ENCODE measurements at places on chromosomes 2 and 18.
A peak's percentile ranks its signal among the peaks of the same experiment; 100 is the strongest.

GRCh38 chr2:228318218-228318617 is 136.7 kb upstream of the SPHKAP start:
- H3K27me3 ChIP-seq: no peaks in the 10 kb centered on the region
- no peak for DNase-seq
- no peaks in the 10 kb centered on the region for H3K36me3 ChIP-seq
- no peaks in the 10 kb centered on the region for H3K4me1 ChIP-seq
- H3K27ac ChIP-seq: no peak overlapping the region

DNA sequence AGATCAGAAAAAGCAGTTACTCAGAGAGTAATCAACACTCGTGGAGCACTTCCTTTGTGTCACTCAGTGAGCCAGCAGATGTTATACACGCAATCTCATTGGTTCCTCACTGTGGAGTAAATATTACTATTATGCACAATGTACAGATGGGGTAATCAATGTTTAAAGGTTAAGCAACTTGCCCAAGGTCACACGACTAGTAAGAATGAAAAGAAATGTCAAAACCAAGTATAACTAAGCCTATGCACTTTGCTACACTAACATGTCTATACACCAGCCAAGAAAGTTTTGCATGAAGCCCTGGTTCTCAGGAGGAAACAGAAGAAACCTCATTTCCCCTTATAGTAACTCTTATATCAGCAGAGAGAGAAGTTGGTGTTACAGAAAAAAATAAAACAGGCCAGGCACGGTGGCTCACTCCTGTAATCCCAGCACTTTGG is 5.4 kb downstream of the METTL21A start:
- peaks cover 37% of the 10 kb centered on the region for H3K36me3 ChIP-seq
- H3K4me3 ChIP-seq: no peak overlapping the region
- H3K27ac ChIP-seq: no peak overlapping the region
- no peaks in the 10 kb centered on the region for H3K27me3 ChIP-seq
- H3K4me1 ChIP-seq: peaks cover 34% of the 10 kb centered on the region

DNA sequence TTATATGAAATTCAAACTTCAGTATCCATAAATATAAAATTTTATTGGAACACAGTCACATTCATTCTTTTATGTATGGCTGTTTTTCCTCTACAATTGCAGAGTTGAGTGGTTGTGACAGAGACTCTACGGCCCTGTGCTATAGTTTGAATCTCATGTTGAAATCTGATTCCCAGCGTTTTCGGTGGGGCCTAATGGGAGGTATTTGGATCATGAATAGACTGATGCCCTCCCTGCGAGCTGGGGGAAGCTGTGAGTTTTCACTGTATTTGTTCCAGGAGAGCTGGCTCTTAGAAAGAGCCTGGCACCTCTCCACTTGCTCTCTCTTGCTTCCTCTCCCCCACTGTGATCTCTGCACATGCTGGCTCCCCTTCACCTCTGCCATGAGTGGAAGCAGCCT is 1.7 kb downstream of the PFN4 start:
- H3K4me3 ChIP-seq: peak overlapping the region; percentile 25
- DNase-seq: no peak
- H3K4me1 ChIP-seq: peaks cover 17% of the 10 kb centered on the region
- no peaks in the 10 kb centered on the region for H3K27me3 ChIP-seq

- peaks cover 18% of the 10 kb centered on the region for H3K27me3 ChIP-seq
- peak overlapping the region; percentile 95 for H3K4me3 ChIP-seq
- DNase-seq: no peak
- no peaks in the 10 kb centered on the region for H3K36me3 ChIP-seq
- peaks cover 17% of the 10 kb centered on the region for H3K4me1 ChIP-seq
- H3K27ac ChIP-seq: peak overlapping the region; percentile 99
These were observed 1.7 kb upstream of the CTDSP1 start for GRCh38 chr2:218397820-218398436.

GRCh38 chr18:22977847-22978701 is 44.9 kb downstream of the RBBP8 start:
- no peaks in the 10 kb centered on the region for H3K27me3 ChIP-seq
- peaks cover 11% of the 10 kb centered on the region for H3K4me1 ChIP-seq
- no peak for DNase-seq
- peaks cover 17% of the 10 kb centered on the region for H3K36me3 ChIP-seq
- no peak overlapping the region for H3K4me3 ChIP-seq
- peak overlapping the region; percentile 39 for H3K27ac ChIP-seq

GRCh38 chr2:110791435-110791834 is 59.1 kb downstream of the ACOXL start:
- H3K4me1 ChIP-seq: no peaks in the 10 kb centered on the region
- no peaks in the 10 kb centered on the region for H3K36me3 ChIP-seq
- H3K27me3 ChIP-seq: peaks cover 36% of the 10 kb centered on the region

GRCh38 chr2:241724975-241725870 is 9.2 kb upstream of the D2HGDH start:
- no peak for DNase-seq
- H3K4me1 ChIP-seq: no peaks in the 10 kb centered on the region
- no peaks in the 10 kb centered on the region for H3K27me3 ChIP-seq
- H3K4me3 ChIP-seq: no peak overlapping the region
- H3K27ac ChIP-seq: no peak overlapping the region
- peaks cover 30% of the 10 kb centered on the region for H3K36me3 ChIP-seq

DNA sequence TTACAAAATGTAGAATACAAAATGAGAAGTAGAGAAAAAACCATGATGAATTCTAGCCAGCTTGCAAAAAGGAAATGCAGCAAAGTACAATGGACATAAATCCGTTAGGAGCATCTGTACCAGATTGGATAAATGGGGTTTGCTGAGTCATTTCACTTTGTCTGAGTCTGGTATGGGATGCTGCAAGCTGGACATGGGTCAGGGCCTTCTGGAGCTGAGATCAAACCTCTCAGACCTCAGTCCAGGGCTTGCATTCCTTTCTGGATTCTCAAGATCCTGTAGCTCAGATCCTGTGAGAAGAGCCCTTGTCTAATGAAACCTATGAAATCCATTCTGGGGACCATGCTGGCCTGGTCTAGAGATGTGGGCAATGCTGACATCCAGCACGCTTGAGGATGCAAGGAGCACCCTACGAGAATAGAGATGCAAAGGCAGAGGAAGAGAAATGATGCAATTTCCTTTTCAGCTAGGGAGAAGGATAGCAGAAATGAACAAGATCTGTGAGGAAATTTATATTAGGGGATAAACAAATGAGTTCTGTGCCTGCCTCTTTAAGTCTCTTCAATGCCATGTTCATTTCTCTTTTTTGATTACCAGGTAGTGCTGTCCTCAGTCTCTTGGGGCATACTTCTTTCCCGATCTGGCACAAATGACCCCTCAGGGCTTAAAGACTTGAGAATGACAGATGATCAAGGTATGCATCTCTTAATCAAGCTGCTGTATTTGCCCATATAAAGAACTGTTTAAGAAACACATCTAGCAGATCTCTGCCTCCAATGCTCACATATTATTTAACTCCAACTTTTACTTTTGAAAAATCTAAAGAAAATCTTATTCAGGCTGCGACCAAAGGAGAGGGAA is 230.4 kb downstream of the MEIS1 start:
- no peak overlapping the region for H3K27ac ChIP-seq
- no peak for DNase-seq

DNA sequence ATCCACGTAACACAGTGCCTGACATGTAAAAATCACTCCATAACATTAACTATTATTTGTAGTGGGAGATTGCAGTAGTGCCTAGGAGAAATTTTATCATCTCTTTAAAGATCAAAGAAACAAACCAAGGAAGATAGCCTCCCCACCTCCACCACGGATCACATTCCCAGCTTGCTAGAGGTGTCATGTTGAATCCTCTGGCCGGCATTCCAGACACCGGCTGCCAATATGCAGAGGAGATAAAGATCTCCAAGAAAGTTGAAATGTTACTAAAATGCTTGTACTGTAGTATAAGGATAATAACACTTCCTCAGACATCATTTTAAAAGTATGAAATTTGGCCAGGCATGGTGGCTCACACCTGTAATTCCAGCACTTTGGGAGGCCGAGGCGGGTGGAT is 6.1 kb upstream of the ATG16L1 start:
- no peak for DNase-seq
- peak overlapping the region; percentile 78 for H3K27ac ChIP-seq
- no peak overlapping the region for H3K4me3 ChIP-seq
- H3K4me1 ChIP-seq: no peaks in the 10 kb centered on the region
- no peaks in the 10 kb centered on the region for H3K36me3 ChIP-seq

GRCh38 chr18:44920441-44920840 is 239.8 kb downstream of the SETBP1 start:
- no peaks in the 10 kb centered on the region for H3K27me3 ChIP-seq
- DNase-seq: no peak
- peaks cover 4% of the 10 kb centered on the region for H3K36me3 ChIP-seq
- H3K27ac ChIP-seq: no peak overlapping the region
- no peak overlapping the region for H3K4me3 ChIP-seq

DNA sequence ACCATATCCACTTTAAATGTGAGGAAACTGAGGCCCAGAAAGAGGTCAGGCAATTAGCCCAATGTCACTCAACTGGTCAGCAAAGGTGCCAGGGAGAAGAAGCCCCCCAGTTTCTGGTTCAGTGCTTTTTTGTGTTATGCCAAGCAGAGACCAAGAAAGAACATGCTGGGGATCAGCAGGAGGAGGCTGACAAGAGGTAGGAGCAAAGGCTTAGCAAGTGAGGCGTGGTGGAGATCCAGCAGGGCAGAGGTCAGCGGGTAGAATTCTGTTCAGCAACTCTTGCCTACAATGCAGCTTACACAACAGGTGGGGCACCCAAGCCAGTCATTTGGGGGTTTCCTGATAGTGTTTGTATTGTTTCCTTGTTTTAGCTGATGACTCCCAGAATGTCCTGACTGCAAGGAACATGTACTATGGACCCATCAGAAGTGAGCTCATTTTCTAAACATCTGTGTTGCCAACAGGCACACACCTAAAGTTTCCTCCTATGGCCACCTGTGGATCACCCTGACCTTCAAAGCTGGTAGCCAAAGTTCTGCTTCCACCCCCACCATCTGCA is 28.2 kb downstream of the LPIN2 start:
- no peak overlapping the region for H3K4me3 ChIP-seq
- DNase-seq: no peak
- no peaks in the 10 kb centered on the region for H3K27me3 ChIP-seq
- peaks cover 4% of the 10 kb centered on the region for H3K36me3 ChIP-seq
- peaks cover 35% of the 10 kb centered on the region for H3K4me1 ChIP-seq
- H3K27ac ChIP-seq: peak overlapping the region; percentile 11

DNA sequence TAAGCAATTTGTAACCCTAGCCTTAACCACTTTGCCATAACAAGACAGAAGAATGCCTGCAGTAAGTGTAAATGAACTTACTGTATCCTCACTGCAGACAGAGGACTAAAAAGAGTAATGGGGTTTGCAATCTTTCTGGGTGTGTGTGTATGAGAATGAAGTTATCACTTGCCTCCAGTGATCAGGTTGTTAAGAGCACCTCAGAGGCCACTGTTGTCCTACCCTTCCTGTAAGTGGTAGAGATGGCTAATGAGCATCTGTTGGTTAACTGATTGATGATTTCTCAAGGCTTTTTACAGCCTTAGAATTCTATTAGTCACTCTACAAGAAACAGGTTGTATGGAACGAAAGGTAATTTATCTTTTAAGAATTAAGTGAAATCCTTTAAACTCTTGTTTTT is 27.6 kb upstream of the GTF2A1L start:
- H3K27me3 ChIP-seq: peaks cover 13% of the 10 kb centered on the region
- peak overlapping the region; percentile 54 for H3K27ac ChIP-seq
- peaks cover 23% of the 10 kb centered on the region for H3K4me1 ChIP-seq
- DNase-seq: no peak
- no peak overlapping the region for H3K4me3 ChIP-seq

- H3K27ac ChIP-seq: no peak overlapping the region
- no peak overlapping the region for H3K4me3 ChIP-seq
- H3K4me1 ChIP-seq: no peaks in the 10 kb centered on the region
- DNase-seq: no peak
- no peaks in the 10 kb centered on the region for H3K27me3 ChIP-seq
- peaks cover 13% of the 10 kb centered on the region for H3K36me3 ChIP-seq
These were observed 10.5 kb downstream of the CCDC88A start for GRCh38 chr2:55408918-55409868.

DNA sequence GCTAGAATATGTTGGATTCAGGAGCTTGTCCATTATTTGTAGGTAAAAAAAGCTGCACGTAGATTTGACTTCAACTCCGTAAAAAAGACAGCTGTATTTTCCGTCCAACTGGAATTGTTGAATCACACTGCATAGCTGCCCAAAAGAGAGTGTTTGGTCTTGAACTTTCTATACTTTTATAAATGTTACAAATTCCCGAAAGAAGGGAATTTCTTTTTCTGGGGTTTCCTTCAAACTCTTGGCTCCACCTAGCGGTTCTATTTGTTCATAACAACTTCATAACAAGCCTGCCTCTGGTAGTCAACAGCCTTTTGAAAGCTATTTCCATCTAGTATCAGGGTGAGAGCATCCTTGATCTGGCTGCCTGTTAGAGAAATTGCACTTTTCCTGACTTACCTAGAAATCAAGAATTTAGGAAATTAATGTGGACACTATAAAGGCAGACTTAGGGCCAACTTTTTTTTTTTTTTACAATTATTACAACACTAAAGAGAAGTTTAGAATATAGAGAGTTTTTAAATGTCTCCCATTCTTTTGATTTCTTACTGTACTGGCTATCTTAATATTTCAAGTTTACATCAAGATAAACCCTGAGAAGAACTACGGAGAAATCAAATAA is 48.1 kb downstream of the TMEM185B start:
- H3K4me3 ChIP-seq: no peak overlapping the region
- H3K4me1 ChIP-seq: peaks cover 6% of the 10 kb centered on the region
- H3K27me3 ChIP-seq: no peaks in the 10 kb centered on the region

- DNase-seq: no peak
- no peaks in the 10 kb centered on the region for H3K27me3 ChIP-seq
- H3K4me3 ChIP-seq: no peak overlapping the region
These were observed 74.9 kb upstream of the APCDD1 start for GRCh38 chr18:10379522-10379921.

- H3K4me1 ChIP-seq: no peaks in the 10 kb centered on the region
- H3K36me3 ChIP-seq: peaks cover 2% of the 10 kb centered on the region
- DNase-seq: no peak
- H3K27me3 ChIP-seq: no peaks in the 10 kb centered on the region
- no peak overlapping the region for H3K4me3 ChIP-seq
These were observed 178.5 kb downstream of the DIS3L2 start for GRCh38 chr2:232139786-232140562.

DNA sequence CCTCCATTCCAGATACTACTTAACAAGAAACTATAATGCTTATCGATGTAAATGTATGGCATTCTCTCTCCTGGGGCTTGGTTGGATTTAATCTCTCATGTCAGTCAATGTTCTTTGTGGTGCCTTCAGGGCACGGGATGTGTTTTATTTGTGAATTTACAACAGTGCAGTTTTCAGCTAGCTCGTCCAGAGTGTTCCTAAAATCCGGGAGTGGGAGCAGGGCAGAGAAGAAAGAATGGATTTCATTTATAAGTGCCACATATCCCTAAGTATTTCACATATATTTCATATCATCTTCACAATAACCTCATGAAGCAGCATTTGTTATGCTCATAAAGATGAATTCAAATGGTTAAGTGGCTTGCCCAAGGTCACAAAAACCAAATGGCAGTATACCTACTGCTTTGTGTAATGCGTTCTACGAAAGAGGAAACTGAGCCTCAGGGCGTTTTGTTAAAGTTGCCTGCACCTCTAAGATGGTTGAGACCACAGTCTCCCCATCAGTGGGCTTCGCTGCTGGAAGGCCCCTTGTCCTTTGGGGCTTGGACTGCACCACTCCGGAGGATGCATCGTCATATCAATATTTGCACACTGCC is 134.7 kb upstream of the MGAT5 start:
- peaks cover 39% of the 10 kb centered on the region for H3K4me1 ChIP-seq
- H3K4me3 ChIP-seq: peak overlapping the region; percentile 97
- H3K27me3 ChIP-seq: peaks cover 2% of the 10 kb centered on the region

All from type B pancreatic cell (in vitro differentiated cells).